ENCODE measurements at places on chromosomes 3 and 15. TPM values are rescaled to one million over a fixed set of nuclear protein-coding genes. Genes with fewer than 3 reads are reported as not detected.

- DNase-seq = no peak
Measured at GRCh38 chr15:39896846-39897245, 23.2 kb downstream of the GPR176 start.

- peak; percentile 43 for DNase-seq
Measured at GRCh38 chr15:90291679-90292356, 26.3 kb downstream of the NGRN start.

- DNase-seq = no peak
Measured at GRCh38 chr3:86948822-86949221, 42.1 kb downstream of the VGLL3 start.

GRCh38 chr15:48553559-48553958, 92.0 kb downstream of the FBN1 start:
- no peak for DNase-seq

GRCh38 chr3:178802993-178803693, 266.9 kb downstream of the KCNMB2 start:
- DNase-seq = no peak

DNA sequence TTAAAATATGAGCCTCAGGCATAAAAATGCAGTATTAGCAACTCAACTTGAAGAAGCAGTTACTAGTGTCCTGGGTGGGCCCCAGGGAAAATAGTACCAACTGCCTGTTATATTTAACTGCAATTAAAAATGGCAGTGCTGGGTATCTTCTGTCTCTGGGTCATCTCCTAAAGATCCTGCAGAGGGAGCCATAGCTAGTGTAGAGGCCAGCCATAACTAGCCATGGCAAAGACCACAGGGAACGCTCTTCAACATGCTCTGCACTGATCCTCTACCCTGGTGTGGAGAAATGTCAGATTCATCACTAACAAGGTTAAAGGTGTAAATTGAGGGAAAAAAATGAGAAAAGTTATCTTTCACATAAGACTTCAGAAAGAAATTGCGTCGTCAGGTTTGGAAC, 181.3 kb downstream of the SNRPN start:
- DNase-seq = no peak

- no peak for DNase-seq
Measured at GRCh38 chr3:33315826-33316225, 38.6 kb downstream of the FBXL2 start.

GRCh38 chr15:64686130-64686735, 89.2 kb downstream of the RBPMS2 start:
- DNase-seq = peak; percentile 50

DNA sequence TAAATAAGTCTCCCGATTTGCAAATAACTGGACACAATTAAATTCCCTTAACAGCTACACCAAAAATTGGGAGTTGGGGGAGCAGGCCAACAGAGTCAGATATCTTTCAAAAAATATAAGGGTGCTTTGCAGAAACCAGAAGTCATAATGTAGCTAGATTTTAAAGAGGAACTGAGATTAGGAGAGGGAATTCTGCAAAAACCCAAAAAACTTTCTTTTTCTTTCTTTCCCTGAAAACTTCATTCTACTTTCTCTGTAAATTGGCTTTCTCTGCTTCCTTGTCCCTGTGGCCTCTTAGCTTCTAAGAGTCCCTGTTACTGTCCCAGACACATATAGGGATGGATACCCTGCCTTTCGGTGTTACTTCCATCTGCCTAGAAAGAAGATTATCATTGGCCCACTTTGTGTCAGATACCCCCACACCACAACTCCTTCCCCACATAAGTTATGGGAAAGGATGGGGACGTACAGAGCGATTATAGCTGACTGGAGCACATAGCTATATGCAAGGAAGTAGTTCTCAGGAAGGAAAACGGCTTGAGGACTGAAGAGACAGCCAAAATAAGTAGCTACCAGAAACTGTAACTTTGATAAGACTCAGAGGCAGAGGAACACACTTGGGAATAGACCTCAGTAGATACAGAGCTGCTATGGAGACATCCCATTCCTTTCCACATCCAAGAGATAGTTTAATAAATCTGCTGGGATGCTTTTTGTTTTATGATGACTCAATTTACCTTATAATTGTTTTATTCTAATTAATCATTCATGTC, 129.1 kb upstream of the TGFBR2 start:
- DNase-seq = no peak

GRCh38 chr3:71048948-71049347, 534.6 kb downstream of the FOXP1 start:
- DNase-seq = peak; percentile 30

GRCh38 chr3:14769544-14770325, 49.0 kb upstream of the FGD5 start:
- DNase-seq = no peak

DNA sequence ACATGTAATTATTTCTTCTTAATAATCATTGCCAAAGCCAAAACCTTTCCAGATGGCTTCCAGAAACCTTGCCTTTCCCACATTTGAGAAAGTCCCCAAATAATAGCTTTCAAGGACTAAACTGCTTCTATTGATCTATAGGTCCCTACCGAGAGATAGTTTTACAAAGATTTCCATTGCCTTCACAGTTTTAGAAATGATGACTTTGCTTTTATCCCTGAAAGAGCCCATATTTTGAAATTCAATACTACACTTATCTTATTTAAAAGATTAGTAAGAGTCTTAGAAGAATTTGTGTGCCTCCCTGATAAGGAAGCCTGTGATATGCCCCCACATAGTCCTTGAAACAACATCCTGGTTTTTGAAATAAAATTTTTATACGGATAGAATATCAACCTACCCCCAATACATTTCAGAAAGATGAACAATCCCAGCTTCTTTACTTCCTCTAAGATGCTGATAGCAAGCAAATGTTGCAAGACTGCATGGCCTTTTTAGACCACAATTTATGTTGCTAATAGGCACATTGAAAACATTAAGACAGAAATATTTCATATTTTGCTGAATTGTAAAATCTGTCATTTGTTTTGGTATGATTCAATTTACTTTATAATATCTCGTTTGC, 146.3 kb downstream of the TMCO5A start:
- no peak for DNase-seq

GRCh38 chr3:65878831-65879230, 159.9 kb downstream of the MAGI1 start:
- DNase-seq = no peak

The C3orf18 gene
- 3.5 TPM for total RNA-seq

The TMEM158 gene
- total RNA-seq = 22.1 TPM

The C3orf85 gene
- total RNA-seq = not detected

The MYRIP gene
- total RNA-seq = 2.7 TPM

The TTBK2 gene
- total RNA-seq = 8.8 TPM

The RPL4 gene
- total RNA-seq = 8,717 TPM

The NRG4 gene
- total RNA-seq = 19.5 TPM

The IGSF11 gene
- total RNA-seq = not detected

The MUSTN1 gene
- total RNA-seq = 0.67 TPM
